ENCODE measurements at places on chromosomes 2 and 18. TPM values are rescaled to one million over a fixed set of nuclear protein-coding genes. Genes with fewer than 3 reads are reported as not detected.

- H3K36me3 ChIP-seq, result no peaks in the 10 kb centered on the region
- DNase-seq, result no peak
- no peaks in the 10 kb centered on the region for H3K4me1 ChIP-seq
- H3K27me3 ChIP-seq, result no peaks in the 10 kb centered on the region
- H3K4me3 ChIP-seq, result no peak overlapping the region
Measured at GRCh38 chr2:16218625-16219024, 278.3 kb downstream of the MYCN start.

- H3K36me3 ChIP-seq, result no peaks in the 10 kb centered on the region
- no peak overlapping the region for H3K27ac ChIP-seq
- no peaks in the 10 kb centered on the region for H3K4me1 ChIP-seq
- no peak for DNase-seq
- H3K4me3 ChIP-seq, result no peak overlapping the region
Measured at GRCh38 chr2:115412501-115412900, 970.1 kb downstream of the DPP10 start.

GRCh38 chr2:191760655-191761262 is 82.8 kb downstream of the NABP1 start:
- H3K4me3 ChIP-seq, result no peak overlapping the region
- no peaks in the 10 kb centered on the region for H3K36me3 ChIP-seq
- H3K27me3 ChIP-seq, result peaks cover 6% of the 10 kb centered on the region
- peaks cover 3% of the 10 kb centered on the region for H3K4me1 ChIP-seq

RPRD1A gene
- polyA plus RNA-seq, result 10.9 TPM

DNA sequence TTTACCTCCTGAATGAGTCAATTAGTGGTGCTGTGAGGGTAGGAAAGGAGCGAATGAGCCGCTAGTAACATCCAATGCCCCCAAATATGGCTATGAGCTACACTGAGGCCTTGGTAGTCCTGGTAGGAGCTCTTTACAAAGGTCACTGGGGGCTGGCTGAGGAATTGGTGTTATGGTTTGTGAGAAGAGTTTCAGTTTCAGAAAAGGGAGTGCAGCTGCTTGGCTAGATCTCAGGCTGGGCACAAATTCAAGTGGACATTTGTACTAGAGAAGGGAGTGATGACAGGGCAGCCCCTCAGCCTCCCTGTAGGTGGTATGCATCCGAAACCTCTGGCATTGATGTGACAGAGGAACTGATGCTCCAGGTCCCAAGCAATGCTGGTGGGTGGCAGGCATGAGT is 13.9 kb upstream of the PAIP2B start:
- DNase-seq, result no peak
- H3K4me3 ChIP-seq, result no peak overlapping the region
- no peak overlapping the region for H3K27ac ChIP-seq
- peaks cover 11% of the 10 kb centered on the region for H3K27me3 ChIP-seq
- H3K4me1 ChIP-seq, result peaks cover 39% of the 10 kb centered on the region
- H3K36me3 ChIP-seq, result no peaks in the 10 kb centered on the region
